Effector memory CD8-positive, alpha-beta T cell (primary cell): ENCODE measurements at places on chromosomes 16 and 17.
A peak's percentile ranks its signal among the peaks of the same experiment; 100 is the strongest.

GRCh38 chr16:17287166-17287800 is 183.5 kb downstream of the XYLT1 start:
- no peak for DNase-seq

GRCh38 chr16:11094075-11094856 is 149.9 kb downstream of the CLEC16A start:
- DNase-seq = no peak

DNA sequence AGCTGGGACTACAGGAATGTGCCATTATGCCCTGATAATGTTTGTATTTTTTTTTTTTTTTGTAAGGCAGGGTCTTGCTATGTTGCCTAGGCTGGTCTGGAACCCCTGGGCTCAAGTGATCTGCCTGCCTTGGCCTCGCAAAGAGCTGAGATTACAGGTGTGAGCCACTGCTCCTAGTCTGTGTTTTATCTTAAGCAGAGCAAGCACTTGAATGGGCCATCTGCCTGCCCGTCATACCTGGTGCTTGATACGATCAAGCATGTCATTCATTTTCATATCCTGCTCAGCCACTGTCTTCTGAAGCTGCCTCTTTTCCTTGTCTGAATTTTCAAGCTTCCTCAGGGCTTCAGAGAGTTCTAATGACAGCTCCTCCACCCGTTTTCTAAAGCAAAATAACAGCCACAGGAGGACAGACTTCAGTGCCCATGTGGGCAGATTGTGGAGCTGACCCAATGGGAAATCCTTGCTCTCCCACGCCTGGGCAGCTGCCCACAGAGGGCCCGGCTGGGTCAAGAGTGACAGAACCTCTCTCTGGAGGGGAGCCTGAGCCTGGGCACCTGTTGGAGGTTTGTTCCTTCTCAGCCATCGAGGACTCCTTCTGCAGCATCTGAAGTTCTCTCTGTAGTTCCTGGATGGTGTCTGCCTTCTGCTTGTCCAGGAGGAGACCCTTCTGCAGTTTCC is 36.5 kb downstream of the DHX38 start:
- DNase-seq = no peak

GRCh38 chr17:38352245-38353085 is 821 bp downstream of the SOCS7 start:
- DNase-seq = peak; percentile 5

DNA sequence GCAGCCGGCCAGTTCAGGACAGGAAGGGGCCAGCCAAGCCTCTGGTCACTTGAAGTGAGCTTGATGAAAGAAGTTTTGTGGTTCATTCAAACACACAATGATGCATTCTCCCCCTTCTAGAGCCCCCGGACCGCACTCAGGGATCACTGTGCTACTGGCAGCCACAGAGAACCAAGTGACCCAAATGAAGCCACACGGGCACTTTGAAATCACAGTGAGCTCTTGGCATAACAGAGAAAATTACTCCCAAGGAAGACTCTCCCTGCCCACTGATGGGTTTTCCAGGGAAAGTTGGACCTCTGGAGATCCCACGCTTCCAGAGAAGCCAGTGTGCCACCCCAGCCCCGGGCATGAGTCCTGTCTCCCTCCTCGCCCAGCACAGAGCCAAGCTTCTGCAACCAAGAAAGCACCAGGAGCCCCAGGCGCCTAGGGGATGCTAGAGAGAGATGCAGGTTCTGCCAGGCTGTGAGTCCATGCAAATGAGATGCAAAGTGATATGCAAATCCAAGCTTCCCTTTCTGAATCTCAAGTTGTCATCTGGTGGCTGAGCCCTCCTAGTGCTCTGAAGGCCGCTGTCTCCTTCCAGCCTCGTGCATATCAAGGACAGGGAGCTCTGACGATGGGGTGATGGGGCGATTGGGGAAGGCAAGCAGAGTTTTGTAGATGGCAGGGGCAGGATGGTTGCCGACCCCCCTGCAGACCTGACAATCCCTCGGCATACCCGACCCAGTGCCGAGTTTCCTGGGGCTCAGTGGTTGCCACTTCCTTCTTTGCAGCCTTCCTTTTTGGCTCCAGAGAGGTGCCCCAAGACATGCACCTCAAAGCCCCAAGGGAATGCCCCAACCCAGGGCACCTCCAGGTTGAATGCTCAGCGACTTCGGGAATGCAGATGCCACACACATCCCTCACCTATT is 59.7 kb upstream of the TNRC6C start:
- DNase-seq = no peak

GRCh38 chr16:191831-192230 is 11.6 kb downstream of the HBQ1 start:
- DNase-seq = no peak

DNA sequence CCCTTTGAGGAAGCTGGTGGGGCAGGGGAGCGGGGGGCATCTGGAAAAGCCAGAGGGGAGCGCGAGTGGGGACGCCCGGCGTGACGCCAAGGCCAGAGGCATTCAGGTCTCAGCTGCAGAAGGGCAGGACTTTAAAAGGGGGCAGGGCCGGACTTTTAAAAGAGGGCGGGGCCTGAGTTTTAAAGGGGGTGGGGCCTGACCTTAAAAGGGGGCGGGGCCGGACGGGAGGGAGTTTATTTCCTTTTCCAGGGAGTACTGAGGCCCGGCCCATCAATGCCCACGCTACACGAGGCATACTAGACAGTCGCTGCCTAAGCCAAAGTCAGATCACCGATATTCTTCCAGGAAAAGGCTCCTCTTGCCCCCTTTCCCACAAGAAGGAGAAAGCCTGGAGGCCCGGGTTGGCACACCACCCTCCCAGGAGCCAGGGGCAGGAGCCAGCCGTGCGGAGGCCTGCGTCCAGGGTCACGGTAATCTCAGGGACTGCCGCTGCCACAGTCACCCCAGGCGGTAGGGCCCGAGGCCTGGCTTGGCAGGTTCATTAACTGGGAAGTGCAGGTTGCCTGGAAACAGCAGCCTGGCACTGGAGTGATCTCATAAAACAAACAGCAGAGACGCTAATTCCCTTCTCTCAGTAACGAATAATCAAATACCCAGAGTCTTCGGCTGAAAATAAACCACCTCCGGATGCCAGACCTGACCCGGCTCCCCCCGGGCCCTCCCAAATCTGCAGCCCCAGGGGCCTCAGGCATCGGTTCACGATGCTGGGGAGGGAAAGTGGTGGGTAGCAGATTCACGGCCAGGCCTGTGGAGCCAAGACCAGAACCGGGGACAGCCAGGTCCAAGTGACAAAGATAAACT is 90.7 kb downstream of the TIMM22 start:
- no peak for DNase-seq

GRCh38 chr17:43400943-43401717 is 2.3 kb downstream of the ARL4D start:
- no peak for DNase-seq

DNA sequence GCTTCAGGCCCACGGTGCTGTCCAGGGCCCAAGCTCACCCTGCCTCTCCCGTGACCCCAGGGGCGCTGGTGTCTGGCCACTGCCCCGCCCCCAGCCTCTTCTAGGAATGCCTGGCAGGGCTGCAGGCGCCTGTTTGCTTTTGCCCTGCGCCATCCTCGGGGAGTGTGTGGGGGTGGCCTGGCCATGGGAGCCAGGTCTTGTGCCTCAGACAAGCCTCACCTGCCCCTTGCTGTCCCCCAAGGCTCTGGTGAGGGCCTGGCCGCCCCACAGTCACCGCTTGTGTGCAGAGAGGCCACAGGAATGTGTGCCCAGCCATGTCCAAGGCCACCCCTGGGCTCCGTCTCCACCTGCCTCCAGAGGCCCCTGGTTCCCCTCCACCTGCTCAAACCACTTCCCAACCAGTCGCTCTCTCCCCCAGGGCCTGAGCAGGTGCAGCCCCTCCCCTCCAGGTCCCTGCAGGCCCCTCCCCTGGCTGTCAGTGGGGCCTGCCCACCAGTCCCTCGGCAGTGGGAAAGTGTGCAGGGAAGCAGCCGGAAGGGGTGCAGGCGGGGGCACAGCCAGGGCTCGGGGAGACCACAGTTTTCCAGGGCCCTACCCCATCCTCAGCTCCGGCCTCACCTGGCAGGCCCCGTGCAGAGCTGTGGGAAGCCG is 841 bp upstream of the IGFALS start:
- DNase-seq = no peak

GRCh38 chr17:29102046-29102445 is 59.1 kb downstream of the PIPOX start:
- DNase-seq = no peak

DNA sequence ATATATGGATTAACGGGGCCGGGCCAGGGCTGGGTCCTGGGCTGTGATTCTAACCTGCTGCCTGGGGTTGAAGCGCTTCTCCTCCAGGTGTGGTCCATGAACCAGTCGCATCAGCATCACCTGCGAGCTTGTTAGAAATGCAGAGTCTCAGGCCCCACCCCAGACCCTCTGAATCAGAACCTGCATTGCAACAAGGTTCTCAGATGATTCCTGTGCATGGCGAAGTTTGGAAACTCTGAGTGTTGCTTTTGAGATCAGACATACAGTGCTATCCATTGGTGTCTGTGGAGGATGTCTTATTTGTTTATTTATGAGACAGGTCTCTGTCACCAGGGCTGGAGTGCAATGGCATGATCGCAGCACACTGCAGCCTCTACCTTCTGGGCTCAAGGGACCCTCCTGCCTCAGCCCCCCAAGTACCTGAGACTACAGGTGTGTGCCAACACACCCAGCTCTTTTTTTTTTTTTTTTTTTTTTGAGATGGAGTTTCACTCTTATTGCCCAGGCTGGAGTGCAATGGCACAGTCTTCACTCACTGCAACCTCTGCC is 99.8 kb downstream of the PITPNC1 start:
- no peak for DNase-seq

GRCh38 chr17:17934214-17934613 is 38.0 kb downstream of the TOM1L2 start:
- no peak for DNase-seq

DNA sequence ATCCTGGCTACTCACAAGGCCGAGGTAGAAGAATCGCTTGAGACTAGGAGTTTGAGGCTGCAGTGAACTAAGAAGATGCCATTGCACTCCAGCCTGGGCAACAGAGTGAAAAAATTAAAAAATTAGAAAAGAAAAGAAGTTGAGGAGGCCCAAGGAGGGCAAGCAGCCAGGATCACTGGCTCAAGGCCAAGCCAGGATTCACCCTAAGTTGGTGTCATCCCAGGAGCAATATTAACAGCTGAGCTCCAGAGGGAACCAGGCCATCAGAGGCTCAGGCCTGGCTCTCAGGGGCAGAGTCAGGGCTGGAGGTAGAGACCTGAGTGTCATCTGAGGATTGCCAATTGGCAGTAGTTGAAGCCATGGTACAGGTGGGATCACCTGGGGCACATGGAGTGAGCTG is 20.7 kb downstream of the DRC3 start:
- DNase-seq = no peak

- no peak for DNase-seq
Measured at GRCh38 chr16:69859105-69859989, 91.8 kb upstream of the CLEC18A start.

GRCh38 chr17:61478790-61479492 is 26.7 kb downstream of the TBX4 start:
- no peak for DNase-seq

GRCh38 chr17:49916854-49917515 is 52.0 kb upstream of the DLX4 start:
- no peak for DNase-seq

DNA sequence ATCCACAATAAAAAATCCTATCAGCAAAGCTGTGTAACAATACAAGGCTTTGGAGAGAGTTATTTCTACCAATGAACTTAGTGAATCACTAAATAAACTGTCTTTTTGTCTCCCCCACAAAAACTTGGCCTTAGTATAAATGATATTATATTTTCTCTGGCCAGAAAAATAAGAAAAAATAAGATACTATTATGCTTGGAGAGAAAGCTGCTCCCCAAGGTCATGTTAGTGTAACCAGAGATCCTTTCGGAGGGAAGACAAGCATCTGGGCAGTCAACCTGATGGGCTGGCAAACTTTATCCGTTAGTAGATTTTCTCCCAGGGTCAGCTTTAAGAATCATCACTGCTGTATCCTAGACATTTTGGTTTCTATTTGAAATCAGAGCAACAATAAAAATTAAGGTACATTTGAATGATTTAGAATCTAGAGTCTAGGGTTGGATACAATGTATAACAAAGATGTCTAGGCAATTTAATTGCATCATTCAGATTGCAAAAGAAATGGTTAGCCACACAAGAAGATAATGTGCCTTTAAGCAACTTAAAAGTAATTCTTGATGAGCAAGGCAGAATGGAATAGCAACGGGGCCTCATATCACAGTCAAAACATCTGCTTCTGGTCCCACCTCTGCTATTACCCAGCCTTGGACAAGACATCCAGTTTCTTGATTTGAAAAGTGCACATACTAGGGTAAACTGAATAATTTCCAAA is 280.4 kb downstream of the SLC39A11 start:
- no peak for DNase-seq

GRCh38 chr16:85284141-85284817 is 172.0 kb upstream of the CIBAR2 start:
- DNase-seq = no peak

GRCh38 chr16:49636608-49637007 is 219.3 kb downstream of the ZNF423 start:
- DNase-seq = no peak

DNA sequence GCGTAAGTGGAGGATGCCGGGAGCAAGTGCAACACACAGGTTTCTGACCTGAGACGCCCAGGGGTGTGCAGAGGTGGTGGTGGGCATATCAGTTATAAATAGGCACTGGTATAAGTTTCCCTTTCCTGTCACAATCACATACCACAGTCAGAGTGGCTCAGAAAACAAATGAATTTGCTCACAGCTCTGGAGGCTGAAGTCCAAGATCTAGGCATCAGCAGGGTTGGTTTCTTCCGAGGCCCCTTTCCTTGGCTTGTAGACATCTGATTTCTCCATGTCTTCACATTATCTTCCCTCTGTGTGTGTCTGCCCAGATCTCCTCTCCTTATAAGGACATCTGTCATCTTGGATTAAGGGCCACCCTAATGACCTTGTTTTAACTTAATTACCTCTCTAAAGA is 250.5 kb upstream of the TNRC6C start:
- DNase-seq = no peak
